ENCODE measurements at places on chromosomes 3 and 15. TPM values are rescaled to one million over a fixed set of nuclear protein-coding genes. Genes with fewer than 3 reads are reported as not detected.

The DLL4 gene
- 9.2 TPM for total RNA-seq

The TTLL13 gene
- not detected for total RNA-seq

The AADACL2 gene
- not detected for total RNA-seq

- no peak for DNase-seq
Measured at GRCh38 chr15:74368121-74368520, 675 bp upstream of the CYP11A1 start.

DNA sequence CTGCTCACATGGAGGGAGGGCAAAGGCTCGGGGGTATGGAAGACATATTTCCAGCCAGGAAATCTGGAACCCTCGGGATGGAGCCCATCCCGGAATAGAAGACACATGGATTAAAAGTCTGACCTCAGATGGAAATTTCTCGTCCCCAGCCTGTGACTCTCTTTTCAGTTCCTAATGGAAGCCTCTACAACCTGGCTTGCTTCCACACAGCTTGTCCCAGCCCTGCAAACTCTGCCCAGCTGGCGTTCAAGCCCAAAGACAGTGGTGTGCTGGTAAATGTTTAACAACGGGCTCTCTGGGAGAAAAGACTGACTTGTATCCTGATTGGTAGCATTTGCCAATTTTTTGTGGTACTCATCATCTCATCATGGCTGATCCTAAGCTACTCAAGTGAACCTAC is 35.6 kb upstream of the TLE3 start:
- DNase-seq: no peak

DNA sequence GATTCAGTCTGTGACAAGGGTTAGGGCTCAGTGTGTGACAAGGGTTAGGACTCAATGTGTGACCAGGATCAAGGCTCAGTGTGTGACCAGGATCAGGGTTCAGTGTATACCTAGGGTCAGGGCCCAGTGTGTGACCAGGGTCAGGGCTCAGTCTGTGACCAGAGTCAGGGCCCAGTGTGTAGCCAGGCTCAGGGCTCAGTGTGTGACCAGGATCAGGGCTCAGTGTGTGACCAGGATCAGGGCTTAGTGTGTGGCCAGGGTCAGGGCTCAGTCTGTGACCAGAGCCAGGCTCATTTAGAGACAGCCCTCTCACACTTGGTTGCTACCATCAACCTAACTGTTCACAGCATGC is 24.2 kb downstream of the LOXL1 start:
- DNase-seq: no peak

- DNase-seq: peak; percentile 70
Measured at GRCh38 chr3:194682694-194683310, 2.9 kb upstream of the FAM43A start.

- no peak for DNase-seq
Measured at GRCh38 chr3:173945806-173946205, 548.3 kb downstream of the NLGN1 start.
